Kasumi-1 (cell line): ENCODE measurements at places on chromosomes 5 and 9.

DNA sequence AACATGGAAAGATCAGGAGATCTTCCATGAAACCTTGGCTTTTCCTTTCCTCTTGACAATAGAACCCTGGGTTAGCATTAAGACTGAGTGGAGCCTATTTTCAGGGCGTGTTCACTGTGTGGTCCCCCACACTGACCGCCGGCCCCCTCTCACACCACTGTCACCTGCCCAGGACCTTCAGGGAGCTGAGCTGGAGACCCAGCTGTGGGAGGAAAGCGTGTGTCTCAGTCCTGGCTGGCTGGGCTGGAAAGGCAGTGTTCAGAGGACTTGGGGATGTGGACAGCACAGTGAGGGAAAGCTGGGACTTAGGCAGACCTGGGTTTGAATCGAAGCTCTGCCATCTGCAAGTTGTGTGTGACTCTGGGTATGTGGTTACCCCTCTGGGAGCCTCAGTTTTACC is 268.1 kb downstream of the NSG2 start:
- DNase-seq: no peak

DNA sequence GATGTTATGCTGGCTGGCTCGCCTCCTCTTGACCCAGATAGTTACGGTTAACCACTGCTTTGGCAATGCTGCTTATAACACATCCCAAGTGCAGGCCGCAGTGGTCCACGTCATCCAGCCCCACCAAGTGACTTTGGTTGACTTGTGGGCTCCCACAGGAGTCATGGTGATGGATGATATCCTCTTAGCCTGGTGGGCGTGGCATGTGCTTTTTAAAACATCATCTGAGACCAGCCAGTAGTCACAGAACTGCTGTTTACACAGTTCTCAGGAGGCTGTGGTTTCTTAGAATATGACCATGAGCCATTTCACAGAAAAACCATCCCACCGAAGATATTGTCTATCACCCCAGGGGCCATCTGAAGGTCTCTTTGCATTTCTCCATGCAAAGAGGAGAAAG is 216.9 kb downstream of the SH3GL2 start:
- DNase-seq: no peak

GRCh38 chr5:2860101-2860500 is 108.6 kb upstream of the IRX2 start:
- DNase-seq: no peak

DNA sequence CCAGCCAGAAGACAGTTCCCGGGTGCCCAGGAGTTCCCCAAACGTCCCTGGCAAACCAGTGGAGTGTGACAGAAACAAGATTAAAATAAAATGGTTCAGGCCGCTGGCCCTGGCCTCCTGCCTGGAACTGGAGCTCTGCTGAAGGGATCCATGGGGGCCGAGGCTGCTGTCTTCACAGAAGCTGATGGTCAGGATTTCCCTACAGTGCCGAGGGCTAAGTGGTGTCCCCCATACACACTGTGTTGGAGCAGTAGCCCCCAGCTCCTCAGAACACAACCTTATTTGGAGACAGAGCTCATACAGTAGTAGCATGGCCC is 55.9 kb downstream of the MRPL36 start:
- no peak for DNase-seq

GRCh38 chr9:4725706-4726442 is 15.1 kb downstream of the AK3 start:
- DNase-seq: no peak

DNA sequence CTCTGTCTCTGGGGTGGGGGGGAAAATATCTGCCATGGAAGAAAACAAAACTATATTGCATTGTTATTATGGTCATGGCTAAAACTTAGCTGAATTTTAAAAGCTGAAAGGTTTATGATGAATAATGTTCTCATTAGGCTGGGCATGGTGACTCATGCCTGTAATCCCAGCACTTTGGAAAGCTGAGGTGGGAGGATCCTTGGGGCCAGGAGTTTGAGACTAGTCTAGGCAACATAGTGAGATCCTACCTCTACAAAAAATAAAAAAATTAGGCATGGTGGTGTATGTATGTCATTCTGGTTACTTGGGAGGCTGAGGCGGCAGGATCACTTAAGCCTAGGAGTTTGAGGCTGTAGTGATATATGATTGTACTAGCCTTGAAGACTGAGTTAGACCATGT is 44.5 kb downstream of the IPO11 start:
- DNase-seq: no peak

DNA sequence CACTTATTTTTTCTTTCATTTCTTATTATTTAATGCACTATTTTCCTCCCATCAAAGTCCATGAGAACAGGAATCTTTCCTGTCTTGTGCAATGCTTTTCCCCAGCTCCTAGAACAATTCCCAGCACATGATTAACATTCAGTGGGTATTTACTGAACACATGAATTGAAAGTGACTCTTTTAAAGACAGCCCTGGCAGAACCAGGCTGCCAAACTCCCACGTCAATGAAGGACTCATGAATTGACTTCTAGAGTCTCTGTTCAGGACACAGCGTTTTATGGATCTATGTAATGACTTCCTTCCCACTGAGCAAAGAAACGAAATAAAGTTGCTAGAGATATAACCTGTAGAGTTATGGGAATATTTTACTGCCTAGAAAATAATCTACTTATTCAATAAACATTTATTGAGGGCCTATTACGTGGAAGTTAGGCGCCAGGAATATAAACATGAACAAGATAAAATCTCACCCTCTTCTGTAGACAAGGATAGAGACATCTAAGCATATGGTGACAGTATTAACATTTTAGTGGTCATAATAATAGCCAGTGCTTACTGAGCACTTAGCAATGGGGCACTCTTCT is 485.9 kb upstream of the KLF4 start:
- no peak for DNase-seq

GRCh38 chr5:179817890-179818745 is 2.6 kb upstream of the SQSTM1 start:
- no peak for DNase-seq

DNA sequence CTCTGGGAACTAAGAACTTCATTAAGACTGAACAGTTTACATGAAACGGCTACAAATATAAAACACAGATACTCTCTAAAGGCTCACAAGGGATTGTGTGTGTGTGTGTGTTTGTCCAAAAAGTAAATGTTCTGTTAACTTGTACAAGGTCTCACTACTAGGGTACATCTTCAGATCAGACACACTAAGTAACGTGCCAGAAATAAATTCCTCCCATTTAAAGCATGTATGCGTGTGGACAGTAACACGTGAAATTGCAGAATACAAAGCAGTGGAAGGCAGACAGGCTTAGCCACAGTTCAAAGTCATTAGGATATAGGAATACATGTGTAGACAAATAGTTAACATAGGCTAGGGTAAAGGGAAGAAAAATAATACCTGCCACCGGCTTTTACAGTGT is 1.8 kb downstream of the BNC2 start:
- no peak for DNase-seq

DNA sequence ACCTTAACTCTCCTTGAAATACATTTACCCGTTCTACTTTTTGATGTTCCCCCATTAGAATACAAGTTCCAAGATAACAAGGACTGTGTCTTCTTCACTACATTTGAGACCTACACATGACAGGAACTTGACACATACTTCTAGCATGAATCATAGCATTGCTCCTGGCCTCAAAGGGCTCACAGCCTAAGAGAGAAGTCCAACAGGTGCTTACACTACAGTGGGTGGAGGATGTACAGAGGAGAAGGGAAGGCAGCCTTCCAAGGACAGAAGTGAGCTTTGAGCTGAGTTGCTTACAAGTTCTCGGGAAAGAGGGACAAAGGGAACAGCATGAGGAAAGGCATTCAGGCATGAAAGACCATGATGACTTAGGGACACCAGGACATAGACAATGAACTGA is 56.9 kb upstream of the MSX2 start:
- DNase-seq: no peak

GRCh38 chr5:112681481-112681908 is 56.2 kb upstream of the APC start:
- DNase-seq: no peak

- DNase-seq: no peak
Measured at GRCh38 chr5:151805414-151806223, 33.9 kb downstream of the G3BP1 start.

DNA sequence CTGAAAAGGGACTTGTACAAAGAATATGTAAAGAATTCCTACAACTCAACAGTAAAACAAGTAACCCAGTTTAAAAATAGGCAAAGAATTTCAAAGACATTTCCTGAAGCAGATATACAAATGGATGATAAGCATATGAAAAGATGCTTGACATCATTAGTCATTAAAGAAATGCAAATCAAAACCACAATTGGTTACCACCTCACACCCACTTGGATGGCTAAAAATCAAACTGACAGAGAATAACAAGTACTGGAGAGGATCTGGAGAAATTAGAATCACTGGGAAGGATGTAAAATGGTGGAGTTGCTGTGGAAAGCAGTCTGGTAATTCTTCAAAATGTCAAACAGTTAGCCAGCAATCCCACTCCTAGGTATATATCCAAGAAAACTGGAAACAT is 12.5 kb upstream of the FOXE1 start:
- DNase-seq: no peak

DNA sequence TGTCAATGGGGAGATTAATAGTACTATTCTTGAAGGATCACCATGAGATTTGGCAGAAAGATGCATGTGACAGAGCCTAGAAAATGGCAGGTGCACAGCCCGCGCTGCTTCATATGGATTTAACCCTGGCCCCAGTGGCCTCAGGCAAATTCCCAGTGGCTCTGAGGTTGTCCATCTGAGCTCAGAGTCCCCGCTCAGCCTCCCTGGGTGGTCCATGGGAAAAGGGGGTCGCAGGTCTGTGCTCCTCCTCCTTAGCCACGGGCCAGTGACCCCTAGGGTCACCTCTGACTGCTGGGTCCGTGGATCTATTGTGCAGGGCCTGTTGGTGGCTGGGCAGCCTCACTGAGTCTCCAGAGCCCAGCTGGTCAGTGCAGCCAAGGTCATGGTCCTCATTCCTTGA is 93.3 kb upstream of the BOD1 start:
- DNase-seq: no peak

DNA sequence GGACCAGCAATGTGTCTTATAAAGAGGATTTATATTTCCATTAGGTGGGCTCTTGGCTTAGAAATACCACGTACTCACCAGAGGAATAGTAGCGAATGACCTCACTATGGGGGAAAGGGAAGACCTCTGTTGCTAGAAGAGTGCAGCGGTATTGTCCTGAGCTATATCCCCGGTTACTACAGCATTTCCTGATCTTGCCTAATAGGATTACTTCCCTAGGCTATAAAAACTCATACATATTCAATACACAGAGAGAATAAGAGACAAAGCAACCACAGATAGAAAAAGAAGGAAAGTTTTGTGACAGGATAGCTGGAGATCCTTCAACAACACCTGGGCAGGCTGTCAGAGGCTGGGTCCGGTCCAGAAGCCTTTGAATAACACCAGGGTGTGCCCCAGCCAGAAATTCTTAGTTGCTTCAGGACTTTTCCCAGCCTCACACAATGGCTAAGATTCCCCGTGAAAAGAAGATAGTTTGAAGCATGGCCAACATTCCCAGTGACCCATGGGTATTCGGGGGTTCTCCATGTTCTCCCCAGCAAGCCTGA is 85.4 kb downstream of the TRIM36 start:
- DNase-seq: no peak

GRCh38 chr5:167348251-167348926 is 943.1 kb upstream of the WWC1 start:
- DNase-seq: no peak

DNA sequence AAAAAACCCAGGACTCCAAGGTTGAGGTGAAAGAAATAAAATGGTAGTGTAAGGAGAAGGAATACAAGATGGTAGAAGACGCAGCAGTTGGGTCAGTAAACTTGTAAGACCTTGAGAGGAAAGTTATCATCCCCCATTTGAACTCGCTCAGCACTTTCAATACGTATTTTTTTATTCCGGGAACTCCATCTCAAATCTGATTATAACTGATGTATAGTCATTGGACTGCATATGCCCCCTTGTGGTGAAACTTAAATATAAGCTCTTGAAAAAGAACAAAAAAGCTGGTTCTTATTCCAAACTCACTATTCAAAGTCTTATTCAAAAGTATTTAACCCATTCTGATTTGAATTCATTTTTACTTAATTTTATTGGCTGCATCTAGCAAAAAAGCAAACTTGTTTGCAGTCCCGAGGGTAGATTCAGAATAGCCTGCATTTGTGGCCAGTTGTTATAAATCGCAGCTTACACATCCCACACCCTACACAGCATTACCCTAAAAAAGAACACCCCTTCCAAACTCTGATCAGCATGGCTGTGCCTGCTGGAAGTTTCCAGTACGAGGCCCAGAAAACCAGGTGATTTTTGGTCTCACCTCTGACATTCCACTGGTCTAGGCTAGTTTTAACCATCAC is 118.0 kb downstream of the ESM1 start:
- peak; percentile 60 for DNase-seq

GRCh38 chr5:57406641-57407040 is 76.0 kb downstream of the ACTBL2 start:
- no peak for DNase-seq

- DNase-seq: no peak
Measured at GRCh38 chr5:9765419-9766140, 135.4 kb upstream of the TAS2R1 start.

GRCh38 chr9:69090946-69091345 is 55.4 kb downstream of the FXN start:
- DNase-seq: no peak

- DNase-seq: no peak
Measured at GRCh38 chr9:69645488-69645887, 26.7 kb downstream of the APBA1 start.

DNA sequence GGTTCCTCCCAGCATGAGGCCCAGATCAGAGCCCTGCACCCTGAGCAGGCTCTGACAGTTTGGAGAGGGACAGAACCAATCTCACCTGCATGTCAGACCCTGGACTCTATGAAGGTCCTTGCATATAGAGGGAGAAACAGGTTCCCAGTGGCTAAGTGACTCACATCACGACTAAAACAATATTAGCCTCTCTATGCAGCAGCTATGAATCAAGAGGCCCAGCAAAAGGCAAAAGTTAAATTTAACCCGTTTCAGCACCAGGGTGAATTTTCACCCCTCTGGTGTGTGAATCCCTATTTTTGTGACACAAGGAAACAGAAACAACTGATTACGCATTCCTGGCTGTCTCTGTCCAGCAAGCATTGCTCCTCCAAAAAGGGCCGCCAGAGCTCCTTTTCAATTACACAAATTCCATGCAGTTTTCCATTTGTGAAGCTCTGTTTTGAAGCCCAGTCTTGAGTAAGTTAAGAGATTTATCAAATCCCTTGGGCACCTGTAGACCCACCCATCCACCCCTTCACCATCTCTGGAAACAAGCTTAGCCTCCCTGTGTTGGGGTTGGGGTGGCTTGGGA is 136.6 kb downstream of the GABBR2 start:
- no peak for DNase-seq
